ENCODE measurements at places on chromosomes 7 and 10.

DNA sequence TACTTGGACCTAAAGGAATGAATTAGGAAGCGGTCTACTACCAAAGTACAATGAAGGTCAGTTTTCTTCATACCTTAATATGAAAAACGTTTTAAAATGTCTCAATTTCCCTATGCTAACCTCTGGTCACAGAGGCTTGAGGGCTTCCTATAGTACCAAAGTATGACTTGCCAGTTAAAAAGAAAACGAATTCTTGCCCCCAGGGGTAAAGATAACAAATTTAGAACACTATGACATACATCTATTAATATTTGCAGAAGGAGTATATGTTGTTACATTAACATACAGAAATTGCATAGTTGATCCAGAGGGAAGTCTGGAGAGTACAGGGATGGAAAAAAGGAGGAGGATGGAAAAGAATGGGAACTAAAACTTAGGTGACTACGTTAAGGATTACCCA lies 13.8 kb upstream of the KMT2E start:
- no peak for DNase-seq

DNA sequence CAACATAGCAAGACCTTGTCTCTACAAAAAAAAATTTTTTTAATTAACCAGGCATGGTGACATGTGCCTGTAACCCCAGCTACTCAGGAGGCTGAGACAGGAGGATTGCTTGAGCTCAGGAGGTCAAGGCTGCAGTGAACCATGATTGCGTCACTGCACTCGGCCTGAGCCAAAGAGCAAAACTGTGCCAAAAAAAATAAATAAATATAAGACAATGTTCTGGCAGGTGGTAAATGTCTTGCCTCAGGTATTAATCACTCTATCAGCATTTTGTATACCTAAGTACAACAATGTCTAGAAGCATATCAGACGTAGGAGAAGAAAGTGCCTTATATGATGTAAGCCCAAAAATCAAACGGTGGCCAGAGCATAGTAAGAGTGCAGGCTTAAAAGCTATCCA lies 427.8 kb upstream of the C7orf33 start:
- no peak for DNase-seq

- DNase-seq = peak; percentile 76
Measured at GRCh38 chr7:74097937-74098614, 14.5 kb downstream of the LIMK1 start.

GRCh38 chr10:119723624-119724023 lies 2.2 kb upstream of the INPP5F start:
- no peak for DNase-seq

- no peak for DNase-seq
Measured at GRCh38 chr7:138970952-138971351, 10.2 kb downstream of the KIAA1549 start.

DNA sequence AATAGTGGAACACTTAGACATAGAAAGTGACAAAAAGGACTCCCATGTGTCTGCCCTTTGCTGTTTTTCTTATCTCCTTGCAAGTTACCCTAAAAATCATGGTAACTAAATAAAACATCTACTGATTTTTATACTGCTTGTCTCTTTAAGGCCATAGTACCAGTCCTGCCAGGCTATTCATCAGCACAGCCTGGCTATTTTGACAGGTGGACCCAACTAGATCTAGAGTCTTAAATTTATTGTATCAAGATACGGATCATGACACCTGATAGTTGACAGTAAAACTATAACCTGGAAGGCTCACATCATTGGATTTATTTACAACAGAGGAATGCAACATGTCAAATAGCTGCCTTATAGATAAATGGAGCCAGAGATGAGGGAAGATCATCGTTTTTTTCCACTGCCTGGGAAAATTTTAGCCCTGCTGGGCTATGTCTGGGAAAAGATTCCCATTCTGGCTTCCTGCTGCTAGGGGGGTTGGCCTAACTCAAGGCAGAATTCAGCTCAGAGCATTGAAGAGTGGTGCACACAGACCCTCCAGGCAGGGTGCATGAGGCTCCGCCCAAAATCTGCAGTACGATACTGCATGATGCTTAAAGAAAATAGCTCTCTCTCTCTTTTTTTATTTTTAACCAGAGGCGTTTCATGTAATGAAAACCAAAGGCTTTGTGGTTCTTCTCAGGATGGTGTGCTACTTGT lies 292.0 kb upstream of the FZD8 start:
- DNase-seq = no peak

- no peak for DNase-seq
Measured at GRCh38 chr10:130958981-130959751, 352.4 kb downstream of the TCERG1L start.

DNA sequence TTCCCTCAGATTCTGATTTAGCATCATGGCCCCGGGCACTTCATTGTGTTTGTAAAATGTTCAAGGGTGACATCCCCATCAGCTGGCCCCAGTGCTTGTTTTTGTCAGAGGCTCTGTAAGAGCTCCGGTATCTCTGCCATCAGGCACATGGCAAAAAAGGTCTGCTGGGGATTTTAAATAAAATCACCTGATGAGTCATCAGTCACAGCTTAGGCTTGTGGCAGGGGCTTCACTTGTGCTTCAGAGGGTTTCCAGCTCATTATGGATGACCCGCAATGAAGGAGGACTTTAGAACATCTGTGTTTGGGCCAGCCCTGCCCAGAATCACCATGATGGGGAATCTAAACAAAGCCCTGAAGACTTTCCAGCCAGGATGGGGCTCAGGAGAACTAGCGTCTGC lies 259.9 kb downstream of the ZEB1 start:
- no peak for DNase-seq

DNA sequence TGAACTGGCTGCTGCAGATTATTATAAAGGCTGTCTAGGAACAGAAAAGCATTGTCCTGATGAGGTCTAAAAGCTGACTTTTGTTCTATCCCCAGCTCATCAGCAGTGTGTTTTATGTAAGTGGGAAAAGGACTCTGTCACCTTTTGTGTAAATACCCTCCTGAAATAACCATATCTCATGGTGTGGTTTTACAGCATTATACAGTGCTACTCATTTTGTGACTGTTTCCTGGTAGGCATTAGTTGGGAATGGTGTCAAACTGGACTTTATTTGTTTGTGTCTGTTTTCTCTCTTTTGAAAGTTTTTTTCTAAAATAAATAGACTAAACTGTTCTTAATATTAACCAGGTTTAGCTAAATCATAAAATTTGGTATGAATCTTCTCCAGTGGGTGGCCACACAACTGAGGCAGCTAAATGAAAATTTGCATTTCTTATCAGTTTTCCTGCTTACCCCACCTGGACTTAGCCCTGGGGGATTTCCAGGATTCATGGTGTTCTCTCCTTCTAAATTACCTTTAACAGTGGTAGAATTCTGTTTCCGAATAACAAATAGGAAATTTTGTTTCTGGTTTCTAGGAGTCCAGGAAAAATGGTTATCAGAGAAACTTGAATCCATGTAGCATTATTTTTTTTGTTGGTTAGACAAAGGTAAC lies 140.9 kb downstream of the LHFPL3 start:
- no peak for DNase-seq

DNA sequence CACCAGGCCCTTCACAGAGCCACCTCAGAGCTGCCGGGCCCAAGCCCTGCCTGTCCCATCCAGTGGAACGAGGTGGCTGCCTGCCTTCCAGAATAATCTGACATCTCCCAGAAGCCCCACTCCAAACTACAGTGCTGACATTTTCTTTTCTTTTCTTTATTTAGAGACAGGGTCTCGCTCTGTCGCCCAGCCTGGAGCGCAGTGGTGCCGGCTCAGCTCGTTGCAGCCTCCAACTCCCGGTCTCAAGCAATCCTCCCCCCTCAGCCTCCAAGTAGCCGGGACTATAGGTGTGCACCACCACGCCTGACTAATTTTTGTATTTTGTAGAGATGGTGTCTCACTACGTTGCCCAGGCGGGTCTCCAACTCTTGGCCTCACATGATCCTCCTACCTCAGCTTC lies 346 bp downstream of the TMEM270 start:
- no peak for DNase-seq

GRCh38 chr10:20839141-20839540 lies 58.0 kb downstream of the NEBL start:
- DNase-seq = no peak
